Epithelial cell of proximal tubule (primary cell): ENCODE measurements at places on chromosomes 2 and 18. TPM values are rescaled to one million over a fixed set of nuclear protein-coding genes. Genes with fewer than 3 reads are reported as not detected.

MGAT4A gene
- total RNA-seq: 1.5 and 4.4 TPM in 2 replicates

CRYGC gene
- total RNA-seq: not detected in 2 replicates

ZNF385B gene
- under 0.01 and 0.69 TPM in 2 replicates for total RNA-seq

SLC23A3 gene
- 0.06 TPM in 1 of 2 replicates, not detected in the other for total RNA-seq

SCN3A gene
- total RNA-seq: 0.52 and 0.94 TPM in 2 replicates

CNDP1 gene
- not detected in 2 replicates for total RNA-seq

GCG gene
- not detected in 2 replicates for total RNA-seq

COL4A4 gene
- 1.7 and 5.2 TPM in 2 replicates for total RNA-seq

ANXA4 gene
- total RNA-seq: 51.4 and 61.2 TPM in 2 replicates

IL1R1 gene
- total RNA-seq: 5.7 and 10.7 TPM in 2 replicates

NGEF gene
- total RNA-seq: 4.2 and 8.6 TPM in 2 replicates

HOXD4 gene
- total RNA-seq: 26.0 and 28.0 TPM in 2 replicates

RTP5 gene
- not detected in 2 replicates for total RNA-seq

SYT4 gene
- total RNA-seq: not detected in 2 replicates

FIGN gene
- 3.2 and 7.7 TPM in 2 replicates for total RNA-seq

ATP6V1B1 gene
- total RNA-seq: 0.81 TPM in 1 of 2 replicates, not detected in the other

SIGLEC15 gene
- 9.4 and 13.5 TPM in 2 replicates for total RNA-seq

TMEM169 gene
- 2.9 and 3.1 TPM in 2 replicates for total RNA-seq

CPLX4 gene
- total RNA-seq: not detected in 2 replicates

RAB27B gene
- 1.7 and 2.1 TPM in 2 replicates for total RNA-seq

ITGA6 gene
- 87.0 and 100 TPM in 2 replicates for total RNA-seq
